Activated T-helper 1 cell treated with Interleukin-2 at 50 U/mL for 16 hours (primary cell): ENCODE measurements at places on chromosomes 2 and 18.

- no peak for DNase-seq
Observed at GRCh38 chr2:42930025-42930581, 137.7 kb upstream of the HAAO start.

GRCh38 chr2:221502270-221503010 is 69.7 kb downstream of the EPHA4 start:
- DNase-seq: no peak

- DNase-seq: no peak
Observed at GRCh38 chr2:99597616-99598015, 107.8 kb upstream of the REV1 start.

GRCh38 chr2:37883518-37883917 is 41.6 kb upstream of the RMDN2 start:
- DNase-seq: no peak

- DNase-seq: no peak
Observed at GRCh38 chr2:190469771-190470170, 61.6 kb downstream of the MFSD6 start.

DNA sequence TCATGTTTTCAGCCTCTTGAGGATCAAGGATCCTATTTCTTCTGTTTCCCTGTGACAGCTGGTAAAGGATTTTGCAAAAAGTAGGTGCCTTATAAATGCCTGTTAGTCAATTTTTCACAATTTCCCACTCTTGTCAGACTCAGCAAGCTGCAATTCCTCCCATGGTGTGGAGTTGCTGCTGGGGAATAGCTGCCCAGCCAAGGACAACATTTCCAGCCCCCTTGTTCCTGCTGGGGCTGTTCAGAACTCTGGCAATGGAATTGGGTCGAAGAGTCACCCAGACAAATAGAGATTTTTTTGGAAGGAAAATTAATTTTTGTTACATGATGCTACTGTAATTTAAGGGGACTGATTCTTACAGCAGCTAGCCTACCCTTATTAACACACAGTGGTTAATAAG is 43.7 kb downstream of the FSHR start:
- no peak for DNase-seq
